Left hindlimb (tissue), 1 donor: ENCODE measurements at places on chromosomes 1 and 21.

DNA sequence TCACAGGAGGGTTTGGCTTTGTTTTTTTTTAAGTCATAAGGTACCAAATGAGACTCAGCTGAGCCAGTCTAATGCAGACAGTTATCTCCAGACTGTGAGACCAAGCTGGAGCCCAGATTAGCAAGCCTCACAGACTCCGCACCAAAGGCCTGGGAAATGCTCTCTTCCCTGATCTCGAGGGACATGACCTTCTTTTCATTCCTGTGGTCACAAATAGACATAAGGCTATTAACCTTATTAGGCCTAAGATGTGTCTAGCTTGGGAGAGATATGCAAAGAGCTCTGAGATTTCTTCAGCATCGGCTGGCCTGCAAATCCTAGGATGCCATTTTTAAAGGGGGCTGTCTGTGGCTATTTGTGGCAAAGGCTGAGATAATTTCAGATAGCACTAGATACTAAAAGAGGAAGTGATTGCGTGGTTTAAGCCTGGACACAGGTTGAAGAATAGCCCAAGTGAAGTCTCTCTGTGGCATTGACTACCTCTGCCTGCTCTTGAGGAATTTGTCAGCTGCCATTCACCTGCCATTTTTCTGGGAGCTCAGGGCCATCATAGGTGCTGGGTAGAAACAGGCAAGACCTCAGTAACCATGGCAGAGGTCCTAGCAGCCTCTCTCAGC, 301.3 kb downstream of the SIPA1L2 start:
- no peak for DNase-seq

DNA sequence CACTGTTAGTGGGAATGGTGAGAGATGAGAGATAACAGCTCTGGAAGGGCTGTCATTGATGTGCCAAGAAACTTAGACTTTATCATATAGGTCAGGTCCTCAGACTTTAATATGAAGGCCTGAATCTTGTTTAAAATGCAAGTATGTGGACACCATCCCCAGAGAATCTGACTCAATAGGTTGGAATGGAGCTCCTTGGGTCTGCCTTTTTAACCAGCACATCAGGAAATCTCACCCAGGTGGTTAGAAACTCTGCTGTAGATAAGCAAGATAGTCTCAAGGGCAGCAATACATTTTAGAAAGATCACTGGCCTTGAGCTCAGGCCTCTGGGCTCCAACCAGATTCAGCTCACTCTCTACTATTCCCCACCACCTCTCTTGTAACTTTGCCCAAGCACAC, 180.4 kb downstream of the SLC44A5 start:
- DNase-seq: no peak

- DNase-seq: no peak
Measured at GRCh38 chr1:25831569-25832196, 11.9 kb downstream of the MTFR1L start.

DNA sequence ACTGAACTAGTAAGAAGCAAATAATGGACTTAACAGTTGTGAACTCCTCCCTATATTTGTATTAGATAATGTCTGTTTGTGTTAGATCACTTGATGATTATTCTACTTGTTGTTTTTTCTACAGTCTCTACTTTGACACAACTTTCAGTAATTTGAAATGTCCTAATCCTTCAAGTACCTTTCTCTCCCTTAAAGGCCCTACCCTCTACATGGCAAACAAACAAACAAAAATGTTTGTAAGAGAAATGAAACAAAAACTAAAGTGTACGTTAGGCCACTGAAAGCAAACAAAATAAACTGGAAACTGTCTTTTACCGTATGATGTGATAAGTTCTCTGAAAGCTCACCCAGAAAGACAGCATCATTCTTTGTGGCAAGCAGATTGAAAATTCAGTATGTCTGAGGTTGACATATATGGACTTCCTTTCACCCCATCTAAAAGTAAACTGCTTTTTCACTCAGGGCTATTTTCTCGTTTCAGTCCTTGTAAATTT, 255.9 kb upstream of the SNX7 start:
- DNase-seq: no peak

GRCh38 chr1:199698222-199698621, 329.3 kb upstream of the NR5A2 start:
- no peak for DNase-seq
